Smooth muscle cell of the umbilical artery (primary cell): ENCODE measurements at places on chromosomes 5 and 9. TPM values are rescaled to one million over a fixed set of nuclear protein-coding genes. Genes with fewer than 3 reads are reported as not detected.

ORM1 gene
- not detected in 2 replicates for total RNA-seq

SLC1A3 gene
- total RNA-seq: 5.3 and 14.3 TPM in 2 replicates

CAMK2A gene
- total RNA-seq: 1.6 and 3.3 TPM in 2 replicates

TMEM171 gene
- total RNA-seq: 1.8 and 4.7 TPM in 2 replicates

CENPK gene
- total RNA-seq: 1.8 and 13.6 TPM in 2 replicates

COL23A1 gene
- total RNA-seq: 0.09 TPM in 1 of 2 replicates, not detected in the other

ATOX1 gene
- total RNA-seq: 83.6 and 103 TPM in 2 replicates
